ENCODE measurements at places on chromosomes 13 and 19. TPM values are rescaled to one million over a fixed set of nuclear protein-coding genes. Genes with fewer than 3 reads are reported as not detected.
A peak's percentile ranks its signal among the peaks of the same experiment; 100 is the strongest.

The IGFL2 gene
- polyA plus RNA-seq = not detected

The U2AF2 gene
- polyA plus RNA-seq = 189 TPM

The IGFL3 gene
- polyA plus RNA-seq = not detected

The ZNF835 gene
- polyA plus RNA-seq = 7.3 TPM

The ZNF600 gene
- 5.2 TPM for polyA plus RNA-seq

The DNASE2 gene
- polyA plus RNA-seq = 13.3 TPM

DNA sequence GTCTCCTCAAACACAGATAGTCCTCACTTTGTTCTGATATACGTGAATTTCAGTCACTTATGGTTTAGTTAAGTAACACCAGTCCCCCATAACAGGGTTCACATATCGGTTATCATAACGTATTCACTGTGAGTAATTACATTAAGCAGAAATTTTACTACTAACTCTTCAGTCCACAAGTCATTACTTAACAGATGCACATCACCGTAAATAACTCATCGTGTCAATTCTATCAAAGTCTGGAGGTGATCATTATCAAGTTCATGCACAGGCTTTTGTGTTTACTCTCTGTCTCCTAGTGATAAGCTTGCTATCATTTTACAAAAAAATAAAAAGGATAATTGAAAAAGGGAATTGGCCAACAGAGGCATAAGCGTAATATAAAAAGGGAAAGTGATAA, 287.4 kb upstream of the ATXN8OS start:
- no peak for DNase-seq

DNA sequence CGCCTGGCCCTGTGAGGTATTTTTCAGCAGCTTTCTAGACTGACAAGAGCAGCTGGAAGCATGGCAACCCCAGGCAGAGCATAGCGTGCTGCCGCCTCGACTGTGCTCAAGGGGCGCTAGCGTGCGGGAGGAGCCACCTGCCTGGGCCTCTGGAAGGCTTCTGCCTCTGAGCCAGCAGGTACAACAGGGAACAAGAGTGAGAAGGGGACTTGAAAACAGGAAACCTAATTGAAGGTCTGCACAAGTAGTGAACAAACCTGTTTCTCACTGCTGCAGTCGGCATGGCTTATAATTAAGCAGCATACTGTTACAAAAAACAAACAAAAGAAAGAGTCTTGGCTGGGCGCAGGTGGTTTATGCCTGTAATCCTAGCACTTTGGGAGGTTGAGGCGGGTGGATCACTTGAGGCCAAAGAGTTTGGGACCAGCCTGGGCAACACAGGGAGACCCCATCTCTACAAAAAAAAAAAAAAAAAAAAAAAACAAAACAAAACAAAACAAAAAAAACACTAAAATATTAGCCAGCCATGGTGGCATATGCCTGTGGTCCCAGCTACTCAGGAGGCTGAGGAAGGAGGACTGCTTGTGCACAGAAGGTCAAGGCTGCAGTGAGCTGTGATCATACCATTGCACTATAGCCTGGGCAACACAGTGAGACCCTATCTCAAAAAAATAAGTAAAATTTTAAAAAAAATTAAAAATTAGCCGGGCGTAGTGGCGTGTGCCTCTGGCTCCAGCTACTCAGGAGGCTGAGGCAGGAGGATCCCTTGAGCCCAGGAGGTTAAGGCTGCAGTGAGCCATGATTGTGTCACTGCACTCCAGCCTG, 12.6 kb upstream of the GARRE1 start:
- DNase-seq = no peak

DNA sequence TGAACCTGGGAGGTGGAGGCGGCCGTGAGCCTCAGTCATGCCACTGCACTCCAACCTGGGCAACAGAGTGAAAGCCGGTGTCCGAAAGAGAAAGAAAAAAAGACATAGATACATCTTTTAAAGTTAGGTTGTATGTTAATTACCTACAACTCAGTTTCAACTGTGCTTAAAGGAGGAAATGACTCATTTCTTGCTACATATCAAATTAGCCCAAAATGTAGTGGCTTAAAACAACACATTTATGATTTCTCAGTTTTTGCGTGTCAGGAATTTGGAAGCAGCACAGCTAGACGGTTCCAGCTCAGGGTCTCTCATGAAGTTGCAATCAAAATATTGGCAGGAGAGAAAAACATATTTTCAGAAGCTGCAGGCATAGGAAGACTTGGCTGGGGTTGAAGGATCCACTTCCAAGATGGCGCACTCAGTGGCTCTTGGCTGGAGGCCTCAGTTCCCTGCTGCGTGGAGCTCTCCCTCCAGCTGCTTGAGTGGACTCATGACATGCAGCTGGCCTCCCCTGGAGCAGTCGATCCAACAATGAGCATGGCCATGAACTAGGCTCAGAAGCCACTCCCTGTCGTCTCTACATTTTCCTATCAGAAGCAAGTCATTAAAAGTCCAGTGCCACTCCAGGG, 7.1 kb downstream of the LDLR start:
- DNase-seq = no peak

DNA sequence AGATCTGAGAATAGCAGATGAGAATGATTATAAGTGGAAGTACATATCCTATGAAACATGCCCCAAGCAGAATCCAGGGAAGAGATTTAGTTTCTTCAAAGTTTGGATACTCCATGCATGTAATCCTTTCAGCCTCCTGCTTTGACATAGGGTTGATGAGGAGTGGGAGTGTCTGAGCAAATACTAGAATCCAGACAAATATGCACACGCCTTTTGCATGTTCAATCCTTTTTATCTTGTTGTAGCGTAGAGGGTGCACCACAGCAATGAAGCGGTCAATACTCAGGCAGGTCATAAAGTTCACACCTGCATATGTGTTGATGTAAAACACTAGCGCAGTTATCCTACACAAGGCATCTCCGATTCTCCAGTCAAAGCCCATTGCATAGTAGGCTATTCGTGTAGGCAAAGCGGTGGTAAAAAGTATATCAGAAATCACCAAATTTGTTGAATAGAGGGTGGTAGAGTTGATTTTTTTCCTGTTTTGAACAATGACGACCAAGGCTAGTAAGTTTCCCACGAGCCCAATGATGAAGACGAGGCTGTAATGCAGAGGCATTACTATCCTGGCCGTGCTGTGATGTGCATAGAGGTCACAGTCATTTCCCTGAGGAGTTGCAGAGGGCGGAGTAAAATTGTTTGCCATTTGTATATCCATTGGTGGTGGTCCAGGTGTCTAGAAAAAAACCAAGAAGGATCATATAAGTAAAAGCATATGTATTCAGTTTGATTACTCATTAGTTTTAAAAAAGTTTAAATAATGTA, 11.5 kb downstream of the GPR183 start:
- DNase-seq = no peak

GRCh38 chr19:47704024-47704423, 9.2 kb upstream of the EHD2 start:
- DNase-seq = no peak

DNA sequence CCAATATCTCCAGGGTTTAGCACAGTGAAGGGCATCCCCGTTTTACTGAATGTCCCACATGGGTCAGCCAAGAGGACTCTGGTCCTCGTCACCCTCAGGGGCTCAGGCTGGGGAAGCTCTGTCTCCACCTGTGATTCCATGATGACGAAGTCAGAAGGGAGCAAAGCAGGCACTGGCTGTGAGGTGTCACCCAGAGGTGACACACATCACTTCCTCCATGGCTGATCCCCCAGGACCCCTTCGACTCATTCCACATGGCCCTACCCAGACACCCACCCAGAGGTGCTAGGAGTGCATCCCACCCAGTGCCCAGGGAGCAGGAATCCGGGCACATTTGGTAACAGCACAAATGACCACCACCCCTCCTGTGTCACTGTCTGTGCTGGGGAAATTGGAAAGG, 145.2 kb upstream of the VSTM2B start:
- DNase-seq = no peak

- peak; percentile 74 for DNase-seq
Observed at GRCh38 chr13:50911937-50912795, 2.6 kb downstream of the RNASEH2B start.

GRCh38 chr19:14059093-14059480, 2.8 kb downstream of the PALM3 start:
- DNase-seq = no peak

DNA sequence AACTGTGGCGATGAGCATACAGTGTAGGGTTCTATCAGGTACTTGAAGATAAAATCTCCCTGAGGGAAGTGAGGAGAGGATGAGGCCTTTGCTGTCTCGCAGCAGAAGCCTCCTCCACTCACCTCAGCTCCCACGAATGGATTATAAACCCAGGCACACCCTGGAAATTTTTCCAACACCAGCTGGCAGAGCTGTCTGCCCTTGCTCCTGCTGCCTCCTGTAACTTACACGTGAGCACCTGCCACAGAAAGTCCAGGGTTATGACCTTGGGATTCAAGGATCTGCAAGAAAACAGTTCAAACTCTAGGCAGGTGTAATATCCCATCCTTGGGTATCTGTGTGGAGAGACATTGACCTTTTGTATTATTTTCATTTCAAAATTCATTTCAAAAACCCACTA, 70.9 kb upstream of the MYO16 start:
- DNase-seq = no peak

DNA sequence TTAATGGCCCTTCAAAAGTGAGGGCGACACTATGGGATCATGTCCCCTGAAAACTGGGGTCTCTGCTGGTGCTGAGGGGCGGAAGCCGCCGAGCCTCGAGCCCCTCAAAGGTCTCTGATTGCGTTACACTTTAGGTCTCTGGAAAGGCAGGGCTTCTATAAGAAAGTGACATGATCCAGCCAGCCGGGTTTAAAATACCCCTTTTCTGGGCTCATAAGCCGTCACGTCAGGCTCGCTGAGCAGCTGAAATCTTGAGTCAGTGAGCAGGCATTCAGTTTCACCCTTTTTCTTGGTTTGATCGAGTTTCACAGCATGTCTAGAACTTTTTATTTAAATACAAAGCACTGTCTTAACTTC, 600 bp upstream of the HMGB1 start:
- DNase-seq = no peak

DNA sequence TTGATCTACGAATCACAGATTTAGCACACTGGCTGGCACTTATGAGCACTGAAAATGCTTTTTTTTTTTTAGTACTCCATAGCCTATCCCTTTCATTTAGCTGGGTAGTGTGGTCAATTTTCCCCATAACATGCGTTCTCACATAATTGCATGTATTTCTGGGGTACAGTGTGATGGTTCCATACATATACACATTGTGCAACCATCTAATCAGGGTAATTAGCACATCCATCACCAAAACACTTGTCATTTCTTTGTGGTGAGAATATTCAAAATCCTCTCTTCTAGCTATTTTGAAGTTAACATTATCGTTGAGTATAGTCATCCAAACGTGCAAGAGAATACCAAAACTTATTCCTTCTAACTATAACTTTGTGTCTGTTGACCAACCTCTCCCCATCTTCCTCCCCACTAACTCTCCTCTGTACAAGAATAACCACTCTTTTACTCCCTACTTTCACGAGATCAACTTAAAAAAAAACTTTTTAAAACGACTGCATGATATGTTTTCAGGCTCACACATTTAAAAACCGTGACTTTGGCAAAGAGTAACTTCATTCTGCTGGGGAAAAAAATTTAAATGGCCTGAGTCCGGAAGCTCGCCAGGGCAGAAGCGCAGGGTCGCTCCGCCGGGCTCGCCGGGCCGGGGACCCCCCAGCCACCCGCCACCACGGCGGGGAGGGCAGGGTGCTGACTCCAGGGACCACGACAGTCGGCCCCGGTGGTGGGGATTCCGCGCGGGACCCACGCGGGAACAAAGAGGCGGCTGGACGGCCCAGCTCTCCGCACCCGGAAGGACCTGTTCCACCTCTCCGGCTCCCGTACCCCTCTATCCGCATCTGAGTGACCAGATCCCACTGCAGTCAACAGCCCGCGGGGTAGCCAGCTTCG, 868 bp upstream of the UBAC2 start:
- no peak for DNase-seq

DNA sequence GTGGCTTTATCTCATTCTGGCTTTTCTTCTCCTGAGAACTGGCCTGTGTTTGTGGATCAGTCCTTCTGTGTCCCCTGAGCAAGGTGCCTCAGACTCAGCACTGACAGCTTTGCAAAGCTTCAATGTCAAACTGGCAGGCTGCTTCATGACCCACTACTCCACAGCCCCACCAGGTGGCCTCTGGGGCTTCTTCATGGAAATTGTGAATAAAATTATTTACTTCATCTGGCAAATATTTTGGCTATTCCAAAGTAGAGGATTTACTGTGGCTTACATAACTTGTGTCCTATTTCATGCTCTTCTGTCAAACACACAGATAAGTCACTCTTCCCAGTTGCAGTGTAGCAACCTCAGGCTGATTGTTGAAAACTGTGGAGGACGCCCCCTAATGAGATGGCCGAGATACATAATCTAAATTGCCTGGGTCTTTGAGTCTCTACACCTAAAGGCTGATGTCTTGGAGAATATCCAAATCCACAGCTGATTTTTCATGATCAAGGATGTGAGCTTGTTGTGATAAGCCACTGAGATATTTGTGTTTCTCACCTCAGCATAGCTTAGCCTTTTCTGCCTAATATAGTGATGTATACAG, 721.9 kb upstream of the SLC10A2 start:
- no peak for DNase-seq

DNA sequence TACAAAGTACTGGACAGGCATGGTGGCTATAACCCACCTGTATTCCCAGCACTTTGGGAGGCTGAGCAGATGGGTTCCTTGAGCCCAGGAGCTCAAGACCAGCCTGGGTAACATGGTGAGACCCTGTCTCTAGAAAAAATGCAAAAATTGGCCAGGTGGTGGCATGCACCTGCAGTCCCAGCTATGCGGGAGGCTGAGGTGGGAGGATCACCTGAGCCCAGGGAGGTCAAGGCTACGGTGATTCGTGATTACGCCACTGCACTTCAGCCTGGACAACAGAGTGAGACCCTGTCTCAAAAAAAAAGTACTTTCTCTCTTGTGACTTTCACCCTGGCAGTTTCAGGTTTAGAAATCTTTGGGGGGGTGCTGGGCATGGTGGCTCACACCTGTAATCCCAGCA, 11.2 kb upstream of the RAB8A start:
- DNase-seq = no peak

DNA sequence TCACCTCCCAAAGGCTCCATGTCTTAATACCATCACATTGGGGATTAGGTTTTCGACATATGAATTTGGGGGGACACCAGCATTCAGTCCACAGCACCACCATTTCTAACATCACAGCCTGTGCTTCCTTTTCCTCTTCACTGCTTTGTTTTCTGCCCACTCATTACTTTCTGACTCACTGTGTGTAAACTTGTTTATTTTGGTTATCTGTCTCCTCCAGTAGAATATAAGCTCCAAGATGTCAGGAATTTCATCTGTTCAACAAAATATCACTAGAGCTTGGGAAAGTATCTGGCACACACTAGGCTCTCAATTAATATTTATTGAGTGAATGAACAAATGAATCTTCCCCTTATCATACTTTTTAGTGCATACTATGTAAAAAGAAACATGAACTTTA, 152.0 kb downstream of the NUFIP1 start:
- no peak for DNase-seq

DNA sequence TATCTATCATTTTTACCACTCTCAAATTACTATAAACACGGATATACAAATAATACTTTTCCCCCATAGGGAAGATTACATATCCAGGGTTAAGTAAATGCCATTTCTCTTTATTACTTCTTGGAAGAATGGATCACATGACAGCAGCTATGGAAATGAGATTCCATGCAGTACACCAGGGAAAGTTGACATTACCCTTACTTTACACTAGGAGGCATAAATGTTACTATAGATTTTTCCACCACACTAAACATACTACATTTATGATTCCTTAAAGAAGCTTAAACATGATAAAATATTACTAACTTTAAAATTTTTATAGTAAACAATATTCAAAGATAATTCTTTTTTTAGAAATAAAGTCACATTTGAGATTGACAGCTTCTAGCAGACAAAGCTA, 611.4 kb downstream of the PCDH9 start:
- no peak for DNase-seq

- DNase-seq = no peak
Observed at GRCh38 chr13:113560645-113561416, 23.7 kb upstream of the TFDP1 start.

GRCh38 chr13:27035892-27036235, 135.7 kb downstream of the USP12 start:
- no peak for DNase-seq

All from left renal cortex interstitium (tissue), 4 donors.